ENCODE measurements at places on chromosomes 6 and 20.
A peak's percentile ranks its signal among the peaks of the same experiment; 100 is the strongest.

DNA sequence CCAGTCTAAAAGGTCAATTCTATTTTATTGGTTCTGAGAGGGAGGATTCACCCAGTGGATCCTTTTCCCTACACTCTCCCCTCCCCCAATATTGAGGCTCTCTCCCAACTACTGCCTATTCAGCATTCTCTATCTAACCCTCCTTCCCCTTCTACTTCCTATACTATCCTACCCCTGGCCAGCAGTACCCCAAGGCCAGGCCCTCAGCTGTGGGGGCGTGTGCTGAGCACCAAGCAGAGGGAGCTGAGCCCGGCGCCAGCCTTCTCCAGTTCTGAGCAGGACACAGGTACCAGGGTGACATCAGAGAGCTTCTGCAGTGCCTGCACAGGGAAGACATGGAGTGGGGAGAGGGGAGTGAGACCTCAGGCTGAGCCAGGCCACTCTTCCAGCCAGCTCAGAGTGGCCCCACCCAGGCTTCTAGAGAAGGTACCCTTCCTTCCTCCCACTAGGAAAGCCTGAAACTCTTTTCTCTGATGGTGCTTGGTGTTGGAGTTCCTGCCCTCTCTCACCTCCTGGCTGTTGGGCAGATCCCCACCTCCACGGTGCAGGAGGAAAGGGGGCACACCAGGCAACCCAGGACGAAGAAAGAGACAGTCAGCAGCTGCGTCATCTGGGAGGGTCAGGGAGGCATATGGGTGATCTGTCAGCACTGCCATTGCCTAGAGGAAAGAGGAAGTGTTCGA, 1.9 kb downstream of the DDAH2 start:
- no peak for DNase-seq

DNA sequence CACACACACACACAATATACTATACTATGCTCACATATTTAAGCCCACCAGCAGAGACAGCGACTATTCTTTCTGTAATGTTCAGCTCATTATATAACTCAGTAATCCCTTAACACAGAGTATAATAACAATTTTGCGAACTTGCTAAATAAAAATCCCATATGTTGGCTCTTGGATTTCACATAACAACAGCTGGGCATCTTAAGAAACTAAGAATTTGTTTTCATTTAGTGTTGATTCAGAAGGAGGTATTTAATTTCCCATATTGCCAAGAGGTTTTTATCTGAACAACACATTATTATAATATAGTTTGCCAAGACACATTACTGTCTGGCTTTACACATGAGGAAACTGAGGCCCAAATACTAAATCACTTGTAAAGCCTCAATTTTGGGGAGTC, 7.4 kb downstream of the ECT2L start:
- no peak for DNase-seq

DNA sequence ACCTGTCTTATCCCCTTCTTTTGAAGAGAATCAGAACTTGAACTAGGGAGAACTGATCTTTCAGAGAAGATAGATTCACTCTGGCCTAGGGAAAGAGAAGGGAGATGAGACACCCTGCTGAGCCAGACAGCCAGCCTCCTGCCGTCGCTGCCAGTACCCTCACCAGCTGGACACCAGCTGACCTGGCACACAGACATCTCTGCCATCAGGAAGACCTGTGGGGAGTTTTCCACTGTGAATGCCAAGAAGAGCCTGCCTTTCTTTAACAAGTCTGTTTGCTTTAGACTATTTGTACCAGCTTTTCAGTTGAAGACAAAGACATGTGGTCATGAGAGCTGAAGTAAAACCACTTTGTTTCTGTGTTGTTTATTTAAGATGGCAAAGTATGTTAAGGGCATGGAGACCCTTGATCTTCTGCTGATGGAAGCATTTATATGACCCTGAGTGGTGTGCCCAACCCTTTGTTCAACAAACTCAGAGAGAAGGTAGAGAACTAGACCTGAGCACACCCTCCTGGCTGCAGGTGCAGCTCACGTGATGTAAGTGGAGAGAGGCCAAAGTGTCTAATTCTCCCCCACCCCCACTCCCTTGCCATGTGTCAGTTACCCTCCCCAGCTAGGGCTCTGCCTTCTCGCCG, 82.3 kb upstream of the SLC24A3 start:
- DNase-seq = peak; percentile 71

- no peak for DNase-seq
Measured at GRCh38 chr20:1045860-1046418, 43.8 kb upstream of the RSPO4 start.

DNA sequence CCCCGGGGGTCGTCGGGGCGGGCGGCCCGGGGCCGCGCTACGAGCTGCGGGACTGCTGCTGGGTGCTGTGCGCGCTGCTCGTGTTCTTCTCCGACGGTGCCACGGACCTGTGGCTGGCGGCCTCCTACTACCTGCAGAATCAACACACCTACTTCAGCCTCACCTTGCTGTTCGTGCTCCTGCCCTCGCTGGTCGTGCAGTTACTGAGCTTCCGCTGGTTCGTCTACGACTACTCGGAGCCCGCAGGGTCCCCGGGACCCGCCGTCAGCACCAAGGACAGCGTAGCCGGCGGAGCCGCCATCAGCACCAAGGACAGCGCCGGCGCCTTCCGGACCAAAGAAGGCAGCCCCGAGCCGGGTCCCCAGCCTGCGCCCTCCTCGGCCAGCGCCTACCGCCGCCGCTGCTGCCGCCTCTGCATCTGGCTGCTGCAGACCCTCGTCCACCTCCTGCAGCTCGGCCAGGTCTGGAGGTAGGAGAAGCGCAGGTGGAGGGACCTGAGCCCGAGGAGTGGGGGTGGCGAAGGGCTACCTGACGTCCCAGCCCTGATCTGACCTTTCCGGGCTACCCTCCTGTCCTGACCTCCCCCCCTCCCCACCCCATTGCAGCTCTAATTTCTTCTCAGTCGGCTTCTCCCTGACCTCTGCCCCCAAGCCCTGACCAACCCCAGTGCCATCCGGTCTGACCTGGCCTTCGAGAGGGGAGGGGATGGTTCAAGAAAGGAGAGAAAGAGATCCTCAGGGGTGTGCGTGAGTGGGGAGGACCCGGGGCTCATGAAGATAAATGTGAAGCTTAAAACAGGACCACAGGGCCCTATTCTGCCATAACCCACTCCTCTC, 558 bp downstream of the XKR7 start:
- DNase-seq = no peak

DNA sequence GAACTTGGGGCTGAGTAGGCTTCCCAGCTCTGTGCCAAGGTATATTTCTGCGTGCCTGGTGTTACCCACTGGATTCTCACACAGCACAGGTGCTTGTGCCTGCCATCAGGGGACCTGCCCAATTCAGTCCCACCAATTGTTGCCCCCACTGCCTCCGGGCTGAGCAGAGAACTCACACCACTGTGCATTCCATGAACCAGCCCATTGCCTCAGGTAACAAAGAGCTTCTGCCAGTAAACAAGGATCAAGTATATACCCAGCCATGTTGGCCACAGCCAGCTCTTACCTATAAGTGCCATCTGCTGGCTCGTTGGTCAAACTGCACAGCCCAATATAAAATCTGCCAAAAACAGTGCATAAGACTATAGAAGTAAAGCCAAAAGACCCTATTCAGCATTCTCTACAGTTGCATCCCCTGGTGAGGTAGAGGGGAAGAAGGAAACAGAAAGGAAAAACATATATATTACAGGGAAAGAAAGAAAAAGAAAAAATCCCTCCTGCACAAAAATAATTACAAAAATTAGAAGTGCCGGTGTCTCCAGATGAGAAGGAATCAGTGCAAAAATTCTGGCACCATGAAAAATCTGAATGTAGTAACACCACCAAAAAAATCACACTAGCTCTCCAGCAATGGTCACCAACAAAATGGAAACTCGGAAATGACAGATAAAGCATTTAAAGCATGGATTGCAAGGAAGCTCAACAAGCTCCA, 241.4 kb downstream of the IBTK start:
- no peak for DNase-seq

DNA sequence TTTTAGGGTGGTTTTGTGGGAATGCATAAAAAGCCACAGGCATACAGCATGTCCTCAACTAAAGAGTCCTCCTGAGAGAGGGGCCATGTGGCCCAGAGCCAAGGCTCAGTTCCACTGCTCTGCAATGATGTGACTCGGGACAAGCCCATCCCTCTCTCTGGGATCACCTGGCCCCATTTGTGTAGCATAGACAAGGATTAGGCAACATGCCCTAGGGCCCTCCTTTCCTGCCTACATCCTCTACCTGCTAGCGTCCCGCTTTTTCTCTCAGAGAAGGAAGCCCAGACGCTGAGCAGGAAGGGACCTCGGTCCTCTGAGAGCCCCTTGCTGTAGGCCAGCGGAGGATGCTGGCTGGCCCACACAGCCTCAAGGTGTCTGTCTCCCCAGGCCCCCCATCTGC, 8.8 kb downstream of the TGM2 start:
- DNase-seq = no peak

DNA sequence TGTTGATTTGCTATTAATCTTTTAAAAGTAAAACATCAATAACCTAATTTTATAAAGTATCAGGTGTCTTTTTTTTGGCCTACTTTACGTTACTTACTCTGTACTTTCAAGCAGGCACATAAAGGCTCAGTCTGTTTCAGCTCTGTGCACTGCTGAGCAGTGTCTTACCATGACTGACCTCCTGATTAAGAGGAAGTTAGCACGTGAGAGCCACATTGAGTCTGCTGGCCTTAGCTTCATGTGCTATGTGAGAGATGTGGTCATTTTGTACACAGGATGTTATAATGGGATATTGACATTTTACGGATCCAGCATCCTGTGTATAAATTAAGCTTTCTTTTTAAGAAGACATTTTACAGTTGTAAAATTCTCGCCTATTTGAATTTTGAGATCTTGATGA, 31.9 kb downstream of the ARID1B start:
- no peak for DNase-seq

- no peak for DNase-seq
Measured at GRCh38 chr20:2042400-2042799, 48.5 kb upstream of the PDYN start.

DNA sequence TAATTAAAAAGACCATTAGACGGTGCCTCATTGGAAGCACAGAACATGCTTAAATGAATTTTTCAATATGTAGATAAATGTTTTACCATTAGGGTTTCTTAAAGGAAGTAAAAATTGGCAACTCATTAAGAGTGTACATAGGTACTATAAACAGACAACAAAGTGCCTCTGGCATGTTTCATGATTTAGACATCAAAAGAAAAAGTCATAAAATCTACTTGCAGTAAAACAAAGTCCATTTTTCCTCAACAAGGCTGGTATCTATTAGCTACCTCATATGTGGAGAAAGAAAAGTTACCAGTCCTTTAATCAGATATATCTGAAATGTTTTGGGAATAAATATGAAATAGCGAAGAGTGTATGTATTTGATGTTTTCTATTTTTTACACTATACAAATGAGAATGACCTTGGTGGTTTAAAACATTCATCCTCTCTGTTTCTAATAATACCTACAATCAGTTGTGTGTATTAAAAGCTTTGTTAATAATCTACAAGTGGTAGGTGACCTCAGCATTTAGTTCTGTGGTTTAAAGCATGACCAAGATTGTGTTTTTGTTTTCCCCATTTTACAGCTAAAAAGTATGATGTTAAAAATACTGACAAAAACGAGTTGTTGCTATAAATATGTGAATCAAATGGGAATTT, 87.5 kb downstream of the HDGFL1 start:
- no peak for DNase-seq

Data from NCI-H446 treated with DMSO at 0.1 percent for 48 hours (cell line).